ENCODE measurements at places on chromosomes 3 and 15.

- DNase-seq = no peak
Observed at GRCh38 chr3:49868862-49869466, 742 bp downstream of the CAMKV start.

- DNase-seq = no peak
Observed at GRCh38 chr3:148367756-148368155, 329.9 kb upstream of the AGTR1 start.

GRCh38 chr3:3141939-3142338, 15.2 kb downstream of the TRNT1 start:
- no peak for DNase-seq

- no peak for DNase-seq
Observed at GRCh38 chr3:38985581-38985980, 66.2 kb downstream of the SCN11A start.

GRCh38 chr3:117131259-117131658, 421.7 kb downstream of the TUSC7 start:
- DNase-seq = no peak

DNA sequence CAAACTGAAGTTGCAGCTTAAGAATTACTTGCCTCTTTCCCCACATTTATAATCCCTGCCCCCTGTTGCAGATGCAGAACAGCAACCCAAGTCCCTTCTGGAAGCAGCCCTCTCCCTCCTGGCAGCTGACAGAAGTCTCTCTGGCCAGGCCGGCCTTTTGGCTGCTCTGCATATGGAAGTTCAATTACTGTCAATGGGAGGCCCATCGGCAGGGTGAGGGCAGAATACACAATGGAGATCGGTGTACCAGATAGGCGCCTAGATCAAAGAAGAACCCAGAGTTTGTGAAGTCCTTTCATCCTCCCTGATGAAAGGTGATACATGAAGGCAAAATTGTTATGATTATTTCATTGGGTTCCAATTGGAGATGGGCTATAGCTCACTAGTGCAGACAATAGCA, 327.9 kb upstream of the CTNNB1 start:
- DNase-seq = no peak

DNA sequence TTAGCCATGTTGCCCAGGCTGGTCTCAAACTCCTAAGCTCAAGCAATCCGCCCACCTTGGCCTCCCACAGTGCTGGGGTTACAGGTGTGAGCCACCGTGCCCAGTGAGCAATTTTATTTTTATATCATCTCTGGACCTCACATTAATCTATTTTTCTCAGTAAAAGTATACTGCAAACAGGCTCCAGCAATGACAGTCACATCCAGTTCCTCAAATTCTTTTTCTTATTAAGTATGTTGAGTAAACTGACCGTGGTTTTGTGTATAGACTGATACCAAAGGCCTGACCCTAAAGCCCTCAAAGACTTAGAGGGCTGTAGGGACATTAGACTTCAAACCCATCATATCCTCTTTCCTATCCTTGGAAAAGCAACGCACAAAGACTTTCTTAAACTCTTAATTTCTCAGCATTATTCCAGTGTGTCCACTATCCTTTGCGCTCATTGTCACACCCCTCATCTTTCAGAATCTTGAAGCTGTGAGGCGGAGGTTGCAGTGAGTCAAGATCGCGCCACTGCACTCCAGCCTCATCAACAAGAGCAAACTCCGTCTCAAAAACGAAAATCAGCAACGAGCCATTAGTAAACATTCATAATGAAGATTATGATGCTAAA, 2.0 kb downstream of the NGLY1 start:
- no peak for DNase-seq

DNA sequence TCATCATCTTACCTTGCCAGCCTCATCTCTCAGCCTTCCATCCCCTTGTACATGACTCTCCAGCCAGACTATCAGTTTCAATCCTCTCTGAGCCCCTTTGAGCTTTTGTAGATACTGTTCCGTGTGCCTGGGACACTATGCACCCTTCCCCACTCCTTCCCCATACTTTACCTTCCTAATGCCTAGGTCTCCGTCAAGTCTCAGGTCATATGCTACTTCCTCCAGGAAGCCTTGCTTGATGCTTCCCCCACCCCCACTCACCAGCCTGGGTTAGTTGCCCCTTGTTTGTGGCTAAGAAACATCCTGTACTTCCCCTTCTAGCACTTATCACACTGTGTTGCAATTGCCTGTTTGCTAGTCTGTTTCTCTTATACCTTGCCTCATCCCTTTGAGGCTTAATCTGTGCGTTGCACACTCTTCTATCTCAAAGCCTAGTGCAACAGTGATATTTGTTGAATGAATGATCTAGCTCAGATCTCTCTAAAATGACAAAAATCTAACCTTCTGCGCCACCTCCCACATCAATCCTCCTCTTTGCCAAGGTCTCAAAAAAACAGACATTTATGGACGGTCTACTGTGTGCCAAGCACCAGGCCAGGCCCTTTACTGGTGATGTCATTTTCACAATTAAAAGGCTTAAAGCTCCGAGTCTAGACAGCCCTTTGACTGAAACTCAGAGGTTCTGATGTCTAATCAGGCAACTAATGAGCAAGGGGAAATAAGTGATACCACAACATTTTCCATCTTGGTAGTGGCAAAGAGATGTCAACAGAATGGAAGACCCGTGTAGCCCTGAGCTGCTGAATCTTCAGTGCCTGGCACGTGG, 6.5 kb upstream of the USP3 start:
- DNase-seq = no peak

DNA sequence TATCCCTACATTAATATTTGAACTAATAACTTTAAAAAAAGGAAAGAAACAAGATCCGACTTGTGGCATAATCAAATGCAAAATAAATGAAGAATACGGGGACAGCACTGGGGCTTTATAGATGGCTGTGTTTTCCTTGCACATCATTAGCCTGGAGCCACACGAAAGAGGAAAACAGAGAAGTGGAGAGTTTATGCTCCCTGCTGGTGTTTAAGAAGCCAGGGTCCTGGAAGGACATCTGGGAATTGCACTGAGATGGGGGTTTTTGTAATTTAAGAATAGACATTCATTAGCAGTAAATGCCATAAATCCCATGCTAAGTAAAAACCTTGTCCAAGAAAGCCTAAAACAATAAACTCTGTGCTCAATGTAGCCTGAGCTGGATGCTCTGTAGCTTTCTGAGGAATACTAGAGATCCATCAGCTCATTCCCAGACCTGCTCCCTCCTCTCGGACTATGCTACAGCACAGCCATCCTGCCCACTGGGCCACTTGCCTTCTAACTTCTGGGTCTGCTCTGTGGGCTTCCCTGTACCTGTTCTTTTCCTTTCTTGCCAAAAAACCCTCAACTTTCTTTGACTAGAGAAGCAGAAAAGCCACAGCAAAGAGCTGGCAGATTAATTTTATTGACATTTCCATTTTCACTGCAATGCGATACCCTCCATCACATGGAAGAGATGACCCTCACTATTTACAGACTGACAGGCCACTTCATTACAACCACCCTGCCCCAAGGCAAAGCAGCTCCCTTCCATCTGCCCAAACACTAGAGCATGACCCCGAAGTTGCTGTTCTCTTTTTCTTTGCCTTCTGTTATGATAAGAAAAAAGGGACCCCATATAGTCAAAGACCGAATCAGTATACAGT, 62.3 kb downstream of the MEIS2 start:
- DNase-seq = no peak

GRCh38 chr3:4804161-4805058, 174.8 kb upstream of the BHLHE40 start:
- DNase-seq = no peak

GRCh38 chr3:15477951-15478639, 43.4 kb downstream of the COLQ start:
- no peak for DNase-seq

- no peak for DNase-seq
Observed at GRCh38 chr3:19775765-19776164, 158.3 kb downstream of the EFHB start.

DNA sequence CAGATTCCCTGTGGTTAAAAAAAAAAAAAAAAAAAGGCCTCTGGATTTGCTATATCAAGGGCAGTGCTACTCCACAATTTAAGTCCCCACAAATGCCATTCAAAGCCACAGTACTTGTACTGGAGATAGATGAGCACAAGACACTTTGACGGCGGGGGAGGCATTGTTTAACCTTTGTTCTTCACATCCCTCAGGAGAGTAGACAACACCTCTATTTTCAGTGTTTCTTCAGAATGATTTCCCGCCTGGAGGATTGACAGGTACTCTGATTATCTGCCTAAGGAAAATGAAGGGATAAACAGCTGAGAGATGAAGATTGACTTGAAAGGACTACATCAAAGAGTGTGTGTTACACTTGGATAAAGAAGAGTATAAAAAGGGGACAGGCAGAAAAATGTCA, 58.7 kb downstream of the OTOL1 start:
- DNase-seq = no peak

DNA sequence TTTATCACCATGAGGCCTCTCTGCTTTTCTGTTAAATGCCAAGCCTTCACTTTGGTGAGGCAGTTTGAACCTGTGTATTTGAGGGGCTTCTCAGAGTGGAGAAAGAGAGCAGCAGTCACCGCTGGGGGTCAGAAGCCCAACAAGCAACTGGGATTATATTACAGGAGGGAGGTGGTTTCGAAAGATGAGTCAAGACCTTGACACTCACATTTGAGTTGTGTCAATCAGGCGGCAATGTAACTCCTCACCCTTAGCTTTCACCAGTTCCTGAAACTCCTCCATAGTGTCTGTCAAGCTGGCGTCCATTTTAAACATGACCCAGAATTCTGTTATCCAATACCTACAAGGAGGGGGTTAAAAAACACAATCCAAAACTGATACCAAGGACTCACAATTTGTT, 46.5 kb downstream of the RASGRP1 start:
- DNase-seq = no peak

- no peak for DNase-seq
Observed at GRCh38 chr3:72565593-72565992, 282.7 kb downstream of the SHQ1 start.

GRCh38 chr3:195282961-195283360, 12.0 kb upstream of the XXYLT1 start:
- DNase-seq = no peak

- no peak for DNase-seq
Observed at GRCh38 chr3:111947231-111947630, 31.6 kb upstream of the ABHD10 start.

DNA sequence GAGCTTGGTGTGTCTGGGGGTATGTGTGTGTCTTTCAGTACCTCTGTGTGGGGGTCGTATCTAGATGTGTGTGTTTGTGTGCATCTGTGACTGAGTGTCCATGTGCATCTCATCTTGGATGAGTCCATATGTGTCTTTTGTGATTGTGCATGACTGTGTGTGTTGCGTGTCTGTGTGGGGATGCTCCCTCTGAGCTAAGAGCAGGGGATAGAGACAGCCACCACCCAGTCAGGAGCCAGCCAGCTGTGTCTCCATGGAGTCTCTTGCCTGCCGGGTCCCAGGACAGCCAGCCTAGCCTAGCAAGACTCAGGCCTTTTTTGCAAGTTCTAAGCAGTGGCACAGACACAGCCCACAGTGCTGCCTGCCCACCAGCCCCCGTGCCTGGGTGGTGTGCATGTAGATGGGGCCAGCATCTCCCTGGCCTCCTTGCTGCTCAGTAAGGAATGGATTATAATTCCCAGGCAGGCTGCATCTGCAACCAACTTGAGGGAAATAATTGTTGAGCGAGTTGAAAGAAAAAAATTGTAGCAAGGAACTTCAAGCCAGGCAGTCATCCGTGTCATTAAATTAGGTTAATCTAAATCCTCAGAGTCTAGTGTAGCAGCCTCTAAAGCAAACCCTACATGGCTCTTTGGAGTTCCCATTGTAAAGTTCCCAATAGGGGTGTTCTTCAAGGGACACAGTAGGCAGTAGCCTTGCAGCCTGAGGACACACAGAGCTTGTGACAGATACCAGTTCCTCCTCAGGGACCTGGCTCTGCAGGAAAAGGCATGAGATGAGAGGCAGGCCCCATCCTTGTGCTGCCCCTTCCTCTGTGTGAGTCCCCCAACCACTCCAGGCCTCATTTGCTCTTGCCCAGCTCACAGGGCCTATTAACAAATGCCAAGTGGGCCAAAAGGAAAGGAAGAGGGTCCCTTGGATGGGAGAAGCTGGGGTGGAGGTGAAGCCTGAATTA, 35.9 kb upstream of the MRPS22 start:
- DNase-seq = no peak

DNA sequence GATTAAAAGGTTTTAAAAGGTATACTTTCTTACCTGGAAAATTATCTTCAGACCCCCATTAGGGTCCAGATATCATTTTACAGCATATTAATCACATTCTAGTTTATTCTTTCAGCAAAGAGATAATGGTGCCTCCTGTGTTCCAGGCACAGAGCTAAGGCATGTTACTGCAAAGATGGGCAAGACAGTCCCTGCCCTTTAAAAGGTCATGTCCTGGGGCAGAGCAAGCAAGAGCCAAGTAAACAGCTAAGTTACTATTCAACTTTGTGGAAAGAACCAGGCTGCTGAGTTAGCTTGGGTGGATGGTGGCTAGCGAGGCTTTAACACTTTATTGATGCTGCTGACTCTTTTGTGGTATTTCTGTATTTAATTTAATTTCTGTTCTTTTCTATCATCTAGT, 75.0 kb downstream of the LRRC28 start:
- no peak for DNase-seq

DNA sequence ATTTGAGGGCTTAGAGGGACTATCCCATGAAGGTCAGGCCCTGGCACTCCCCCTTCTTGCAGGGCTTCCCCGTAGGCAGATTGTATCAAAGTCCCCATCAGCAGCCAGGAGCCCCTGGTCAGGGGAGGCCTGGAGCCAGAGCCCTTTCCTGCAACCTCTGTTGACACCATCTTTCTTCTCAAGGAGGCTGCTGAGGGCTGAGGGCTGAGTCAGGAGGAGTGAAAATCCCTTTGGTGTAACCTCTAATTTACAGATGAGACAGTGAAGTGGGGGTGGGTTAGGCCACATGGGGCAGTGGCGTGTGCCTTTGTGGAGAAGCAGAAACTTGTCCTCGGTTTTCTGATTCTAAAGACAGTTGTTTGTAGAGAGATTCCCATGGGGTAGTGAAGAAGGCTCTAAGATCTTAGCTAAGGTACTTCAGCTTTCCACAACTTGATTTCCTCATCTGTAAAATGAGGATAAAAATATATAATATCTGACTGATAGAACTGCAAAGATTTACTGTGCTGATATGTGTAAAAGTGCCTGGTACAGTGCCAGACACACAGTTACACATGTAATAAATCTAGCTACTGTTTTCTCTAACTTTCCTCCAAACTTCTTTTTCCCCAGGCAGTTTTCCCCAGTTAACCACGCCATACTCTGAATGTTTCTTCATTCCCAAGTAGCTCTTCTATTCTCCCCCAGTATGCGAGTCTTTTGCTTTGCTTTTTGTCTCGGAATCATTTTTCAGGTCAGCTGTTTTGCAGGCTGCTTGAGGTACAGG, 249.4 kb upstream of the TPM1 start:
- DNase-seq = no peak
